ENCODE measurements at places on chromosomes 5 and 9.

GRCh38 chr9:83267741-83268140 lies 204.8 kb upstream of the RASEF start:
- DNase-seq, result no peak

- DNase-seq, result no peak
Observed at GRCh38 chr5:62374090-62374489, 29.6 kb downstream of the DIMT1 start.

GRCh38 chr5:32504329-32504988 lies 59.9 kb upstream of the ZFR start:
- no peak for DNase-seq

DNA sequence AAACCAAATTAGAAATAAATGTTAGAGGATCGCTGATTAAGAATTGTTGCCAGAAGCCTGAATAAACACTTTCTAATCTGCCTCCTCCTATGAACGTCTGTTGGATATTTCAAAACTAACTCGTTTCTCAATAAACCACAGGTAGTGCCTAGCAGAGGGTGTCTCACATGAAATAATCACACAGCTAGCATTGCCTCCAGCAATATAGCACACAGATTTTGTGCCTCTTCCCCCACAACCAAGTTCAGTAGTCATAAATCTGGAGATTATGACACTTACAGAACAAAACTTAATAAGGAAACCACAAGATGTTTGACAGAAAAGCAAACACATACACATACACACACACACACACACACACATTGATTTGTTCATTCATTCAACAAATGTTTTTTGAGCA lies 173.2 kb upstream of the CDH10 start:
- DNase-seq, result no peak

- no peak for DNase-seq
Observed at GRCh38 chr5:140363631-140364471, 3.9 kb downstream of the SLC4A9 start.

- no peak for DNase-seq
Observed at GRCh38 chr9:132451276-132451675, 41.3 kb downstream of the CFAP77 start.

DNA sequence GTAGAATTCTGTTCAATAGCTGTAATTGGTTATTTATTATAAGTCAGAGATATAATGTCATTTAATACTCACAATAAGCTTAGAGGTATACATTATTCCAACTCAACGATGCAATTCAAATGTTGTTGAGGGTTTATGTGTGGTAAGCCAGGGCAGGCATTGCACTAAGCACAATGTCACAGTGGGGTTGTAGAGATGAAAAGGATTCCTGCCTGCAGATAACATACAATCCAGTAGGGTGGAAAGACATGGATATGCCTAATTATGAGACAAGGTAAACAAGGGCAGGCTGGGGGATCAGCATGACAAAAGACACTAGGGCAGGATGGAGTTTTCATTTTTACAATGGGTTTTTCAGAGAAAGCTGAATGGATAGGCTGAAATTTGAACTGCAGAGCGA lies 98.7 kb upstream of the PALM2AKAP2 start:
- no peak for DNase-seq

Measured in GM12892 (cell line).